ENCODE measurements at places on chromosomes 6 and 20.
A peak's percentile ranks its signal among the peaks of the same experiment; 100 is the strongest.

DNA sequence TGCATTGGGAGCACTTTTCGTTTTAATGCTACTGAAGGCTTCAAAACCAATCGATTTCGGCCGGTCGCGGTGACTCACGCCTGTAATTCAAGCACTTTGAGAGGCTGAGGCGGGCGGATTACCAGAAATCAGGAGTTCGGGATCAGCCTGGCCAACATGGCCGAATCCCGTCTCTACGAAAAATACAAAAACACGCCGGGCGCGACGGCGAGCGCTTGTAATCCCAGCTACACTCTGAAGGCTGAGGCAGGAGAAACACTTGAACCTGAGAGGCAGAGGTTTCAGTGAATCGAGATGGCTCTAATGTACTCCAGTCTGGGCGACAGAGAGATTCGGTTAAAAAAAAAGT, 58.4 kb downstream of the TRIM38 start:
- DNase-seq: peak; percentile 85

- DNase-seq: no peak
These were observed 84.4 kb downstream of the BACH2 start for GRCh38 chr6:90212274-90212673.

- DNase-seq: peak; percentile 82
These were observed at the start of gene C6orf47 for GRCh38 chr6:31660381-31661261. C6orf47 (minus strand) TSS chr6:31660778; CDS start chr6:31659947, 831 bp downstream.

DNA sequence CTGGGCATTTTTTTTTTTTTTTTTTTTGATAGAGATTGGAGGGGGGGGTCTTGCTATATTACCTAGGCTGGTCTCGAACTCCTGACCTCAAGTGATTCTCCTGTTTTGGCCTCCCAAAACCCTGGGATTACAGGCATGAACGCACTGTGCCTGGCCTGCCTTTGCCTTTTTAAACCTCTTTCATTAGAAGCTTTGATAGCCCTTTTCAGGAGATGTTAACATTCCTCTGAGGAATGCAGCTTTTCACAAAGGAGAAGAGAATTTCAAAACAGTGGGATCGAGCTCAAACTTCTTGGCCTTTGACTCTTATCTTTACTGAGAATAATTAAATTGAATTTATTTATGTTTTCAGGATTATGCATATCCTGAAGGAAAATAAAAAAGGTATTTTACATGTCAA, 31.3 kb downstream of the SLC26A8 start:
- no peak for DNase-seq

GRCh38 chr20:9143926-9144325, 75.0 kb downstream of the PLCB4 start:
- no peak for DNase-seq

GRCh38 chr20:36572701-36573102, 695 bp upstream of the TGIF2 start:
- peak; percentile 56 for DNase-seq

DNA sequence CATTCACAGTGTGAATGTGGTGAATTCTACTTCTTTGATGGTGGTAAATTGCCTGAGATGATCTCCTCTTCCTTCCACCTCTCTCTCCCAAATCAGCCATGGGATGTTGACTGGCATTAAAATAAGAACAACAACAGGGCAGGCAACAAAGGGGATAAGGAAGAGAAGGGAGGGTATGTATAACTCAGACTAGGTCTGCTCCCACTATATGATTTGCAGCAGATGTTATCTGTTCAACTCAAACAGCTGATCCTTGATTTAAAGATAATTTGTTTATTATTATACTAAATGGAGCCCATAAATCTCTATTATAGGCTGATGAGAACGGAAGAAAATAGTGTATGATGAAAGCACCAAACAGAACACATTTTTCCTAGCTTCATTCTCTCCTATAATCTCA, 262.0 kb downstream of the BTBD3 start:
- no peak for DNase-seq

DNA sequence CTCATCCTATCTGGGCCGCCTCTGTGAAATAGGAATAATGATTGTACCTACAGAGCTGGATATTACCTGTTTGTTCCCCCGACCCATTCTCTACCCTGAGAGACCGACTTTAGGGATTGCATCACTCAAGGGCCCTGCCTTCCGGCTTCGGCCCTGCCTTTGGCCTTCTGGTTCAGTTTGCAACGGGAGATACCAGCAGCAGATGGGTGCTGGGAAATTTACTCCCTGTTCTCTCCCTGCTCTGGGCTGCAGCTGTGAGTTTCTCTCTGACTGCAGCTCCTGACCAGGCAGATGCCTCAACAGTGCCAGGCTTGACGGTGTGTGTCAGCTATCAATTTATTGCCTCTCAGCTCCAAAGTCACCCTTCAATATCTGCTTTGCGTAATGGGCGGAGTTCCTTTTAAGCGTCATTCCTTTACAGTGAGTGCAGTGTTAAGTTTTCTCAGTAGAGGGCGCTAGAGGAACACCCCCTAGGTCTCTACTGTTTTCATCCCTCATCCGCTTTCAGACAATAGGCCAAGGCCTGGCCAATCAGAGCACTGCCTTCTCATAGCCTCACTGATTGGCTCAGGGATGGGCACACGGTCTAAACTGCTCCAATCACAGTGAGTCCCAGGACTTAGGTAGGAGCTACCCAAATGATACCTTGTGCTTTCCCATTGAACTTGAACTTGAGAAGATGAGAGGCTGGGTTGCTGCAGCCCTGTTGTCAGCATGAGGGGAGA, 30.0 kb downstream of the KCNG1 start:
- DNase-seq: peak; percentile 85

- peak; percentile 44 for DNase-seq
These were observed 68.5 kb upstream of the FOXO3 start for GRCh38 chr6:108492131-108492766.
